Osteocyte (in vitro differentiated cells): ENCODE measurements at places on chromosomes 1 and 21.
A peak's percentile ranks its signal among the peaks of the same experiment; 100 is the strongest.

- no peak for DNase-seq
- H3K27me3 ChIP-seq = peaks cover 9% of the 10 kb centered on the region
- H3K4me1 ChIP-seq = peaks cover 5% of the 10 kb centered on the region
- H3K4me3 ChIP-seq = no peak overlapping the region
Measured at GRCh38 chr1:226626577-226626956, 78.0 kb downstream of the STUM start.

- H3K4me1 ChIP-seq = peaks cover 9% of the 10 kb centered on the region
- H3K4me3 ChIP-seq = no peak overlapping the region
- no peaks in the 10 kb centered on the region for H3K36me3 ChIP-seq
- no peaks in the 10 kb centered on the region for H3K27me3 ChIP-seq
Measured at GRCh38 chr1:64754173-64754572, 9.3 kb downstream of the RAVER2 start.

GRCh38 chr1:161952607-161953172 is 71.0 kb downstream of the OLFML2B start:
- H3K36me3 ChIP-seq = peaks cover 1% of the 10 kb centered on the region
- H3K4me1 ChIP-seq = peaks cover 66% of the 10 kb centered on the region
- H3K27ac ChIP-seq = no peak overlapping the region
- no peaks in the 10 kb centered on the region for H3K27me3 ChIP-seq
- DNase-seq = no peak

DNA sequence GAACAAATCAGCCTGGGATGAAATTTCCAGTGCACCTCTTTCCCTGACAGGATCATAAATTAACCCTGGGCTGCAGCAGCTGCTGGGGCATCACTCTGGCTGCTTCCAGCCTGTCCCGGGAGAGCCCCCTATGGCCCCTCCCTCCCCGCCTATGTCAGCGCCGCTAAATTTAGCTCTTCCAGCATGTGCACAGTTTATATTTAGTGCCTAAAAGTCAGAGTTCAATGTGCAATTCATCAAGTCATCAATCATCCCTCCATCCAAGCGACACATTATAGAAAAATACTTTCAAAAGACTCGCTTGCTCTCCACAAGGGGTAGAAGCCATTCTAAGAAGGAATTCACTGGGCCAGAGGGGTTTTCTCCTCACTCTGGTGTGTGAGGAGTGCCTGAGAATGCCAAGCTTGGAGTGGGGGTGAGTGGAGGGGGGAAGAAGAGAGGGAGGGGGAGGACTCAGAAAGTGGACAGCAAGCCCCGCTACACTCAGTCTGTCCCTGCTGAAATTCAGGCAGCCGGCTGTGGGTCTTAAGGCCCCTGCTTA is 37.4 kb downstream of the XCL1 start:
- peaks cover 20% of the 10 kb centered on the region for H3K4me1 ChIP-seq
- DNase-seq = no peak
- H3K36me3 ChIP-seq = no peaks in the 10 kb centered on the region
- H3K27me3 ChIP-seq = no peaks in the 10 kb centered on the region
- no peak overlapping the region for H3K4me3 ChIP-seq

- H3K27ac ChIP-seq = no peak overlapping the region
- peak; percentile 91 for DNase-seq
- H3K36me3 ChIP-seq = no peaks in the 10 kb centered on the region
- H3K4me1 ChIP-seq = no peaks in the 10 kb centered on the region
Measured at GRCh38 chr1:203117611-203118575, 9.6 kb upstream of the ADORA1 start.
